ENCODE measurements at places on chromosomes 3 and 15.

DNA sequence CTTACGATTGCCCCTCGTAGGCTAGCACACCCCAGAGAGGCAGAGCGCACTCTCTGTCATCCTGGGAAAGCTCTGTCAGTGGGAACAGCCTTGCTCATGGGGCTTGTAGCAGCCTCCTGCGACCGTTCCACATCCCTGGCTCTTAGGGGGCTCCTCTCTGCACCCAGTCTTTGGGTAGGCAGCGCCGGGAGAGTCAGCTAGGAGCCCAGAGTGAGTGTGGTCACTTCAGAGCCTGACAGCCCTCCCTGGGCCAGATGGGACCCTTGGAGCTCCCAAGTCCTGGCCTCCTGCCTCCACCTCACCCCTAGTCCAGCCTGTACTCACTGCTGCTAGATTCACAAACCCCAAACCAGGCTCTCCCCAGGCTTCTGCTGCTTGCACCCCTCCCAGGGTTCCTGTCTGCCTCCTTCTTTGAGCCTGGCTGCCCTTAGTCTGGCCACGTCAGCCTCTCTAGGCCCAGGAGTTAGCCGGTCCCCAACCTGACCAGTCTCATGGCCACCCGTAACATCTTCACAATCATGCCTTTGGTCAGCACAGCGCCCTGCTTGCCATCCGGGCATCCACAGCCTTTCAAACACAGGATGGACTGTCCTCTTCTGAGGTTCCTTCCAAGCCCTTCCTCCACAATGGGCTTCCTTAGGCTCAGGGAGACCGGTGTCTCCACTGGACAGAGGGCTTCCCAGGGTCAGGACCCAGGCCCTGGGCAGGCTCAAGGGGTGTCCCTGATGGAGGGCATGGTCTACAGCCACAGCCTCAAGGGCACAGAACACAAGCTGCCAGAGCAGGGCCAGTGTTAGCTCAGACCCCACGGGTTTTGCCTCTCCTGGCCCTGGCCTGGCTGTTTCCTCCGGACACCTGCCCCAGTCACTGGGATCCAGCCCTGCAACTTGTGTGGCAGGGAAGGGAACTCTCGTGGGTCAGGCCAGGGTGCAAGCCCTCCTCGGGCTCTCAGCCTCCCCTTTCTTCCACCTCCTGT, 4.6 kb downstream of the ACSBG1 start:
- DNase-seq: no peak

GRCh38 chr3:10783360-10784351, 32.4 kb upstream of the SLC6A11 start:
- no peak for DNase-seq

GRCh38 chr15:89088605-89089315, 504 bp downstream of the ABHD2 start:
- DNase-seq: no peak

GRCh38 chr3:64686446-64686908, 1.3 kb downstream of the ADAMTS9 start:
- no peak for DNase-seq

- no peak for DNase-seq
Observed at GRCh38 chr3:150370999-150371398, 37.1 kb upstream of the TSC22D2 start.

DNA sequence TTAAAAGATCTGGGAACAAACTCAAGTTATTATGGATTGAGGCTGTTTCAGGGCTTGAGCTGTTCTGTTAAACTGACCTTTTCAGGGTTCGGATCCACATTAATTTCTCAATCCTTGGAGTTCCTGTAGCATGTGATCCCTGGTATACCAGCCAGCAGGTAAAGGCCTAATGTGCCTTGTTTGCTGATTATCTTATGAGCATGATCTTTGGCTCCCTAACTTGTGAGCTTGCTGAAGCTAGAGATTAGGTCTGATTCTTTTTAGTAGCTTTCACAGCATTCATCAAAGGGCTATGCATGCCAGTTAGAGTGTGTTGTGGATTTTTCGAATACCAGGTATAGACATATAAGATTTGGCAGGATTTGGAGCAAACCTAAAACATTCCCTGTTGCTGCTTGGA, 10.3 kb downstream of the CORO2B start:
- DNase-seq: no peak

- no peak for DNase-seq
Observed at GRCh38 chr3:27326629-27327545, 42.3 kb downstream of the NEK10 start.

DNA sequence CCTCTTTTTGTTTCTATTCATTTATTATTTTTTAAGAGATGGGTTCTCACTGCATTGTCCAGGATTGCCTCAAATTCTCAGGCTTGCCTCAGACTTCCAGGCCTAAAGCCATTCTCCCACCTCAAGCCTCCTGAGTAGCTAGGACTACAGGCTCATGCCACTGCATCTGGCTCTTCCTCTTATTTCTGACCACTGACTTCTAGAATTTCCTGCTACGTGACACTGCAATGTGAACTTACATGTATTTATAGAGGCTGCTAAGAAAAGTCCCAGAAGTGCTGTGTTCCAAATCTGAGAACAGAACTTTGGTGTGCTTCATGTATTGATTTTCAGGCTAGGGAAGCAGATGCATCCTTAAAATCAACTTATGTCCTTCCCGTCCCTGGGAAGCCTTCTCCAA, 407.4 kb downstream of the RSL24D1 start:
- DNase-seq: no peak

- no peak for DNase-seq
Observed at GRCh38 chr15:59028387-59028955, 41.0 kb downstream of the RNF111 start.

- no peak for DNase-seq
Observed at GRCh38 chr3:94183551-94183950, 120.7 kb downstream of the NSUN3 start.

DNA sequence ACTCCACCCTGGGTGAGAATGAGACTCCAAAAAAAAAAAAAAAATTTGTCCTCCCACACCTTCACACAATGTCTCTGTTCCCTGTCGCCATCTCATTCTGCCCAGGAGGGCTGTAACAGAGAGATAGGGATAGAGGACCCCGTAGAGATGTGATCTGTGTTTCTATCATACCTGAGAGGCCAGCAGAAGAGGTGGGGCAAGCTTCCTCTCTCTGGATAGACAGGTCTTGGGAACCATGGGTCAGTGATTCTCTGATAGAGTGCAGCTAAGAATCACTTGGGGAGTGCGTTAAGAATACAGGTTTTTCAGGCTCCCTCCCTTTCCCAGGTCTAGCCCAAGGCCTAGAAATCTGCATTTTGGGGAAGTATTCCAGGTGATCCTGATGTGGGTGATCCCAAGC, 8.3 kb downstream of the CA12 start:
- no peak for DNase-seq

DNA sequence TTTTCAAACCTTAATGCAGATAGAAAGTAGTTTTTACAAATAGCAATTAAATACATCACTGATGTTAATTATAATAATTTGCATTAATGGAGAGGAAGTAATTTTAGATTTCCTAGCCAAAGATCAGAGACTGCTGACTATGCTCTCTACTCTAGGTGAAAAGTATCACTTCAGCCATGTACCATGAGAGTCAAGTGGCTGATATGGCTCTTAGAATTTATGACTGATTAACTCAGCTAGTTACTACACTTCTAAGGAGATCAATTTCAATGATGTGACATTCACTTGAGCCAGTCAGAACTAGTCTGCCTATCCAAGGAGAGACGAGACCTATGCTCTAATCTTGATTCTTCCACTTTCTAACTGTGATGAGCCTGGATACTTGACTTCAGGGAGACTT, 405.7 kb upstream of the RORA start:
- no peak for DNase-seq

- no peak for DNase-seq
Observed at GRCh38 chr3:146611096-146611495, 6.0 kb upstream of the PLSCR5 start.

Data from stimulated activated CD8-positive, alpha-beta memory T cell treated with anti-CD3 and anti-CD28 coated beads, Interleukin-12 subunit alpha, Interleukin-12 subunit beta, amount 100 ng/mL, for 1 hour (primary cell).